ENCODE measurements at places on chromosomes 12 and 14. TPM values are rescaled to one million over a fixed set of nuclear protein-coding genes. Genes with fewer than 3 reads are reported as not detected.

Gene MYRFL
- total RNA-seq: 0.08 TPM

Gene SLC5A8
- not detected for total RNA-seq

DNA sequence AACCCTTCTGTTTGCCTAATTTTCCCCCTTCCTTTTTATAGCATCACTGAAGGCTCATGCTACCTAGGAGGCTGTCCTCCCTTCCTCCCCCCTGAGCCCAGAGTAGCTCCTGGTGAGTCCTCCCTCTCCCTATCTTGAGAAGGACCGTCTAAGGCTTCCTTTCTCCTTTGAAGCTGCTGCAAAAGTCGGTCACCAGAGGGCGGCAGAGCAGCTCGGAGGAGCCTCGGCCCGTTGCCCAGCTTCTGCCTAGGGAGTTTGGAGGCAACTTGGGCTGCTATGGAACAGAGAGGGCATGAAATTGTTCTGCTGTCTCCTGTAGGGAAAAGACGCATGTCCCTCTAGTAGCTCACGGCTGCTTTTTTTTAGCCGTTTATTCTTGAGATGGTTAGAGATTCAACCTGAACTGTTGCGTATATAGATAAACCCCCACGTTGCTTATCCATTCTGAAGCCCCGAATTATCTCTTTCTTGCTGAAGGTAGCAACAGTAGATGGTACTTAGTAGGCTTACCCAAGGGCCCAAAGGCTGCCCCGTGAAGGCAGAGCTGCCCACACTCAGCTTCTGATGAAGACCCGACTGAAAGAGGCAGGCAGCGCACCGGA is 5.7 kb downstream of the WNT5B start:
- H3K36me3 ChIP-seq: peaks cover 37% of the 10 kb centered on the region
- no peaks in the 10 kb centered on the region for H3K27me3 ChIP-seq
- no peak overlapping the region for H3K27ac ChIP-seq
- H3K4me1 ChIP-seq: peaks cover 4% of the 10 kb centered on the region
- peak; percentile 66 for DNase-seq
- H3K4me3 ChIP-seq: no peak overlapping the region

DNA sequence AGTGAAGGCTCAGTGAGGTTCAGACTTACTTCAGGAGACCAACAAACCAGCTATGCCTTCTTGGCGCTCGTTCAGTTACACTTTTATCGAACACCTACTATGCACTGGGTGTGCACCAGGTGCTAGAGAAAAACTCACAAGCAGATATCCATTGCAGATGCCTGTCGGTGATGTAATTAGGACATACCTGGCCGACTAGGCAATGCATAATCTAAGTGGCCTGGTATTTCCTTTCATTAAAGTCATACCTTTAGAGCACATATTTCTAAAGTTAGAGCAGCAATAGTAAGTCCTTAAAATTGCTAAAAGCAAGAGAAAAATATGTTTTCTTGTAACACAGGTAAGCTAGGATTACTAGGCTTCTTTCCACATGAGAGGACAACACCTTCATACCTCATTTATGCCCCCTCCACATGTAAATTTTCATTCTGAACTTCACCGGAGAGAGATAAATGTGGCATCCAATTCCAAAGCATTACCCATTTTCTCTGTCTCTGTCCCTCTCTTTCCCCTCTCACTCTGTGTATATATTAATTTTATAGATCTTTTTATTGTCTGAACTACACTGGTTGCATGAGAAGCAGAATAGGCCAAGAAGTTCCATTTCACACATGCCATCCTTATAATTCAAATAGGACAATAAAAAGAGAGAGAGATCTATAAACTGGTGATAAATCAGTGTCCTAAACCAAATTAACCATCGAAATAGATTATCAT is 242.2 kb downstream of the SPTSSA start:
- no peak overlapping the region for H3K4me3 ChIP-seq
- DNase-seq: no peak
- no peaks in the 10 kb centered on the region for H3K36me3 ChIP-seq
- peaks cover 25% of the 10 kb centered on the region for H3K4me1 ChIP-seq
- no peak overlapping the region for H3K27ac ChIP-seq

GRCh38 chr12:95248604-95249360 is 31.2 kb downstream of the VEZT start:
- H3K27ac ChIP-seq: no peak overlapping the region
- H3K27me3 ChIP-seq: no peaks in the 10 kb centered on the region
- DNase-seq: no peak
- peaks cover 33% of the 10 kb centered on the region for H3K4me1 ChIP-seq

Measured in SJCRH30 (cell line).